Kidney glomerular epithelial cell (primary cell): ENCODE measurements at places on chromosomes 2 and 18.

- peak; percentile 91 for DNase-seq
Observed at GRCh38 chr2:43075054-43075593, 151.3 kb downstream of the ZFP36L2 start.

DNA sequence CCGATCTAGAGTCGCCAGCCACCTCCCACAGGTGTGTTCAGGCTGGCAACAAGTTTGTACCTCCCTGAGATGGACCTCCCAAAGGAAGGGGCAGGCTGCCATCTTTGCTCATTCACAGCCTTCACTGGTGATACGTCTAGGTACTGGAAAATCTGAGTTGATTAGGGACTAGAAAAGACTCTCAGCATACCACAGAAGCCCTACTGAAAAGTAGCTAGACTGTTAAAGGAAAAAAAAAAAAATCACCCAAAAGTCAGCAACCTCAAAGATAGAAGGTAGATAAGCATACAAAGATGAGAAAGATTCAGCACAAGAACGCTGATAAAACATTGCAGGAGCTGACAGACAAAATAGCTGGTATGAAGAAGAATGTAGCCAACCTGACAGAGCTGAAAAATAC is 128.6 kb upstream of the WDR75 start:
- no peak for DNase-seq

DNA sequence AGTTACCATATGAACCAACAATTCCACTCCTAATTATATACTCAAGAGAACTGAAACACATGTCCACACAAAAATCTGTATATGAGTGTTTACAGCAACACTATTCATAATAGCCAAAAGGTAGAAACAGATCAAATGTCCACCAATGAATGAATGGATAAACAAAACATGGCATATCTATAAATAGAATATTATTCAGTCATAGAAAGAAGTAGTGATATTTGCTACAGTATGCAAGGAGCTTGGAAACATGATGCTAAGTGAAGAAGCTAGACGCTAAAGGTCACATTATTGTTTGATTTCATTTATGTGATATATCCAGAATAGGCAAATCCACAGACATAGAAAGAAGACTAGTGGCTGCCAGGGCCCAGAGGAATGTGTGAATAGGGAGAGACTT is 92.0 kb downstream of the RTTN start:
- no peak for DNase-seq

DNA sequence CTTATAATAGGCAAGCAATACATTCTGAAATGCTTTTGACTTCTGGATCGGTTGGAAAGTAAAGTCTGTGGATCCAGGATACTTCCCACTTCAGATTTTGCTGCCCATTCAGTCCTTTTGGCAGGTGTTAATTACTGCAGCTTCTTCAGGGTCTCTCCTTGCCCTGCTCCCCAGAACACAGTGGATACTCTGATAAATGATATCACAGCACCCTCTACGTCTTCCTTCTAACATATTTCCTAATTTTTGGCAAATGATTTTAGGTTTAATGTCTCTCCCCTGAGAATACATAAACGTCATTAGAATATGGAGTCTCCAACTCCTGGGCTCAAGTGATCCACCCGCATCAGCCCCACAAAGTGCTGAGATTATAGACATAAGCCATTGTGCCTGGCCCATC is 249.8 kb downstream of the NYAP2 start:
- no peak for DNase-seq

DNA sequence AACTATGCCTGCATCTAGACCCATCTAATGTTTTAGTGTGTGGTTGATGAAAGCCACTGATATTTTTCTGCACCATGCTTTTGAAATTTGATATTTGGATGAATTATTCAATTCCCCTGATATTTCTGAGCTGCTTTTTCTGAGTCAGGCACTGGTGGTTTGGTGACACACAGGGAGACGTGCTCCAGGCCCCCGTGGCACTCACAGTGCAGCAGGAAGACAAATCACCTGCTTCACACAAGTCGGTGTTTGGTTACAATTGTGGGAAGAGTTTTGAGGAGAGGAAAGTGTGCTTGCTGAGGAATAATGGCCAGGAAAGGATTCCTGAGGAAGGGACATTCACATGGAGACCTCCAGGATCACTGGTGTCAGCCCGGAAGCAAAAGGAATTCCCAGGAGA is 179.7 kb downstream of the ACKR3 start:
- DNase-seq: no peak

DNA sequence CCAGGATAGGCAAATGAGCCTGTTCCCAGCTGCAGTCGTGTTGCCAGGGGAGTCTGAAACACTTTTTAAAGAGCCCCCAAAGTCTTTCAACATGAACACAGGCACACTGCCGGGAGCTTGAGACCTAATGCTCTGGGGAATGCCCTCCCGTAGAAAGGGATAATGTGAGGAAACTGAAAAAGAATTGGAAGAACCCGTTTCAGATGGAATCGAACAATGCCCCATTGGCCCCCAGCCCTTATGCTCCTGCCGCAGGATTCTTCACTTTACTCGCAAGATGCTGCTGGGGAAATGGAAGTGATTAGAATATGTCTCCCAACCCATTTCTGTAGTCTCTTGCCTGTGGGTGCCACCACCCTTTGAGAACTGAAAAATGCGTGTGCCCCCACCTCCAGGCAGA is 136.3 kb upstream of the GATA6 start:
- DNase-seq: no peak

DNA sequence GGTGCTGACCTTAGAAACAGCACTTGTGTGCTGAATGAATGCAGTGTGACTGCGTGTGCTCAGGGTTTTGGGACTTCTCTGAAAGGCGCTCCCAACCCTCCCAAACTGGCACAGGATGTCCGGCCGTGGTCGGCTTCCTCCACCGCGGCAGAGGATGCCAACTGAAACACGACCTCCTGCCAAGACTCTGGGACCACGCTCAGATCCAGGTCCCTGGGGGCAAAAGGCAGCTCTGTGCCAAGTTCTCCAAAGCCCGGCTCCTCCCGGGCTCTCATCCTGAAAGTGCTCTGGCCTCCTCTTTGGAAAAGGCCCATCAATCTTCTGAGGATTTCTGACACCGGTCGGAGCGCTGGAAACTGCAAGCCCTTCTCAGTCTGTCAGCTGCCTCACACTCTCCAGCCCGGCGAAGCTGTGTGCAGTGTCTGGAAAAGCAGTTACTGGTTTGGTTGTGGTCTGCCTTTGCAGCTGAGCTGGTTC is 32.3 kb upstream of the ZBTB7C start:
- no peak for DNase-seq

DNA sequence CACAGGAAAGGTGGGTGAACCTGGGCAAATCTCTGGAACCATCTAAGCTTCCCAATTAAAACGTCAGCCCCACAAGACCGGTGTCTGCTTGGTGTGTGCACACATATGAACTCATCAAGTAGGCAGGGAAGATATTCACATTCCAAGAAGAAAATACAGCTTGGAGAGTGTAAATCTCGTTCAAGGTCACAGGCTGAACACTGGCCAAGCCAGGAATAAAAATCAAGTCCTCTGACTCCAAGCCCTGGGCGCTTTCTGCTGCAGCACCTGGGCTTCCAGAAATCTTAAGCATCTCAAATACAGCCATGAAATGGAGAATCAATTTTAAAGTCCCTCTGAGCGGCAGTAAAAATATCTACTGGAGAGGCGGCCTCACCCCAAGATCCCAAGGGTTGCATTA is 150.9 kb downstream of the TWIST2 start:
- no peak for DNase-seq

- DNase-seq: no peak
Observed at GRCh38 chr2:73997813-73998212, 13.1 kb downstream of the TET3 start.

DNA sequence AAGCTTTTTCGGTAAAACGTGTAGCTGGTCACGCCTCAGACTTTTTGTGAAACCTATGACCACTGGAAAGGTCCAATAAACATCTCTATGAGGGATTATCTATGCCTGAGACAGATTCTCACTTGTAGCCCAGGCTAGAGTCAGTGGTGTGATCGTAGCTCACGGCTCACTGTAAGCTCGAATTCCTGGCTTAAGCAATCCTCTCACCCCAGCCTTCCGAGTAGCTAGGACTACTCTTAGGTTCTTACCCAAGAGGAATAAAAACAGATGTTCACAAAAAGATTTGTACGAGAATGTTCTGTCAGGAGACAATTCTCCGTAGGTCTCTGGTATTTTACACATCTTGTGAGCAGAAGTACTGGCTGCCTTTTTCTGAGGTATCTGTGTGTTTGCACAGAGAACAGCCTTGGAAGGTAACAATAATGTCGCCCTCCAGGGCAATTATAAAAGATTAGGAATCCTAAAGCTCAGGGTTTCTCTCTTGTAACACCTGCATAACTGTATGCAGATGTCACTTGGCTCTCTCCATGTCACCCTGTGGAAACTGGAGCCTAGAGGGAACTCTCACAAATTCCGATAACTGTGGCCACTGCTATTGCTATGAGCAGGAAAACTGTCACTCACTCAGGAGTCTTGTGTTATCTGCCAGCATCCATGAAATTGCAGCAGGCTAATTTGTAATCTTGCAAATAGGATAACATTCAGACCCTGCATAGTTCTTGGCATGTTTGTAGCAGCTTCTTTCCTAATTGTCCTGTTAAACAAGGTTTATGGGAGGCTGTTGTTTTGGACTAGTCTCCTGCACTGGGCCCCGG is 25.5 kb upstream of the RALBP1 start:
- DNase-seq: no peak

DNA sequence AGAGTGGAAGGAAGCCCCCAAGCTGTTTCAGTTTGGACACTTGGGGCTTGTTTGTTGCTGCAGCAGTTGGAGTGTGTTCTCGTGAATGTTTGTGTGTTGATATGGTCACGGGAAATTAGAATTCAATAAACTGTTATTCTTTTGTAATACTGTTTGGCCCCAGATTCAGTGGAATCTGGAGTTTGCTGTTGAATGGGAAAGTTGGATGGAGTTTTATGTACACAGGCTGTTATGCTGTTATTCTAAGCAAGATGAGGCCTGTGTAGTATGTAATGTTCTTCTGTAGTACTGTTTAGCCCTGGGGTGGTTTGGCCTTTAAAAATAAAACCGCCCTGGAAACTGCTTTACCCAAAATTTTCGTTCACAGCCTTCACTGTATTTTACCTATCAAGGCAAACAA is 810.4 kb upstream of the HS6ST1 start:
- no peak for DNase-seq

- no peak for DNase-seq
Observed at GRCh38 chr2:191145769-191146471, 4.9 kb downstream of the STAT4 start.

- no peak for DNase-seq
Observed at GRCh38 chr2:9031246-9031645, 27.8 kb upstream of the MBOAT2 start.

- no peak for DNase-seq
Observed at GRCh38 chr2:37819186-37819585, 105.9 kb upstream of the RMDN2 start.

- no peak for DNase-seq
Observed at GRCh38 chr2:8408560-8409460, 273.0 kb upstream of the ID2 start.

GRCh38 chr2:174683392-174683759 is 80.9 kb downstream of the CHRNA1 start:
- DNase-seq: peak; percentile 29

DNA sequence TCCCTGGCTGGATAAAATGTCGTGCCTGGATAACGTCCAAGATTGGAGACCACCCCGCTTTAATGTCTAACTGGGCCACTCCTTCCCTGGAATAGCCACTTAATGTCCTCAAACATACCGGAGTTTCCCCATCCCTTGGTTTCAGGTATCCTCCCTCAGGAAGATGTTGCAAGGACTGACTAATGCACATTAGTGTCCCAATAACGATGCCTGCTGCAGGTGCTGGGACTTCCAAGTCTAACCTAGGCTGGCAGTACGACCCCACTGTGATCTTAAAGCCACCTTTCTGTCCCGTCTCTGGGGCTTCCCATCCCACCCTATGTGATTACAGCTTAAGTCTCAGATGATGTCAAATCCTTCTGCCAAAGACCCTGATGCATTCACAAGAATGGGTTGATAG is 1.1 kb upstream of the ATP6V1C2 start:
- no peak for DNase-seq

- DNase-seq: no peak
Observed at GRCh38 chr2:49332415-49332814, 178.1 kb upstream of the FSHR start.

DNA sequence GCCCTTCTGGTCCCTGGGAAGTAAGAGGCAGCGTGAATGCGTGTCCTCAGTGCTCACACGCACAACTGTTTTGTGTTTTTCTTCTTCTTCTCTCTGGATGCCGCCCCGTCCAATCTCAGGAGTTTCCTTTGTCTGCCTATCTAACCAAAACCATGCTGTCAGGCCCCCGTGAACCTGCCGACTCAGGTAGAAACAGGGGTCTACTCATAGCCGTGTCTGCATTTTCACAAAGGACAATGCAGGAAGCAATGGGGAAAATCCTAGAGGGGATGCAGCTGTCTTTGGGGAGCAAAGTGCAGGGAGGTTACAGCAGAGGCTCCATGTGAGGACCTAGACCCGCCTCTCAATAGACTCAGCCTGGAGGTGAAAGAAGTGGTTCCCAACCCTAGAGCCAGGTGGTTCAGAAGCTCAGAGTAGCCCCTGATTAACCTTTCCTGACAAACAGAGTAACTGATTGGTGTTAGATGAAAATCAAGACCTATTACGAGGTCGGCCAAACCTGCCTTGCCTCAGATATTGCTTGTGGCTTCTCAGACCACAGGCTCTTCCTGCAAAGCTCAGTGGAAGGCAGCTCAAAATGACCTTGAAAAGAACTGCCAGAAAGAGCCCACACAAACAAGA is 49.3 kb downstream of the CD226 start:
- DNase-seq: no peak

GRCh38 chr18:63142594-63143225 is 176.9 kb downstream of the BCL2 start:
- no peak for DNase-seq

GRCh38 chr2:159155320-159155719 is 131.2 kb downstream of the WDSUB1 start:
- DNase-seq: no peak

- peak; percentile 2 for DNase-seq
Observed at GRCh38 chr2:226366920-226367319, 432.7 kb downstream of the IRS1 start.

- DNase-seq: no peak
Observed at GRCh38 chr18:68830256-68831045, 32.6 kb downstream of the CCDC102B start.

DNA sequence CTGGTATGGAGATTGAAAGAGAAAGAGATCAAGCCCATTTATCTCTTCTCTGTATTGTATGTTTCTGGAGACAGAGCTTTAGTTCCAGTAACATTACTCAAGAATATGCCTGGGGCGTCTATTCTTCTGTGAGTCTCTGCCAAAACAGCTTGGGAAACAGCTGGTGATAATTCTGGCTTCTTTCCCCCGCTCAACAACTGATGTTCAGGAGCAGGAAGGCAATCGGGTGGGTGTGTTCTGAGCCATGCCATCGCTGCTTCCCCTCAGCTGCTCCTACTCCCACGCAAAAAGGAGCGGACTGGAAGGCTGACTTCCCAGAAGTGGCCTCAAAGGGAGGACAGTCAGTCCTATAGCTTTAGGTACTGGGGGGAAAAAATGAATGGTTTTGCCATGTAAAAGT is 695.1 kb downstream of the PLCL1 start:
- DNase-seq: no peak

GRCh38 chr2:138079976-138080375 is 115.7 kb downstream of the HNMT start:
- DNase-seq: no peak
